ENCODE measurements at places on chromosomes 7 and 10. TPM values are rescaled to one million over a fixed set of nuclear protein-coding genes. Genes with fewer than 3 reads are reported as not detected.

DNA sequence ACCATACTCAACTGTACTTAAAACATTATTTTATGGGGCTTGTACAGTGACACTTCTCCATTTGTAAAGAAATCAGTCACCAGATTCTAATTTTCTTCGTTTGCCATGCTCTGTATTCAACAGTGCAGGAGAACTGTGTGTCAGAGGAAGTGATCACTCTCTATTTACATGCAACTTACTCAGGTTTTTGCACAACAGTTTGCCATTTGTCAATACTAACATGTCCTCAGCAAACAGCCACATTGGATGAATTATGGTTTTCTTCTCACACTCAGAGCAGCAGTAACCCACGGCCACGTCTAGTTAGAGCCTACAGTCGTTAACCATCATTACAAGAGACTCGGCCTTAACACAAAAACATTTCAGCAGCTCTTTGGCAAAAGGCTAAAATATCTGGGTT is 69.2 kb upstream of the SP4 start:
- DNase-seq, result no peak

DNA sequence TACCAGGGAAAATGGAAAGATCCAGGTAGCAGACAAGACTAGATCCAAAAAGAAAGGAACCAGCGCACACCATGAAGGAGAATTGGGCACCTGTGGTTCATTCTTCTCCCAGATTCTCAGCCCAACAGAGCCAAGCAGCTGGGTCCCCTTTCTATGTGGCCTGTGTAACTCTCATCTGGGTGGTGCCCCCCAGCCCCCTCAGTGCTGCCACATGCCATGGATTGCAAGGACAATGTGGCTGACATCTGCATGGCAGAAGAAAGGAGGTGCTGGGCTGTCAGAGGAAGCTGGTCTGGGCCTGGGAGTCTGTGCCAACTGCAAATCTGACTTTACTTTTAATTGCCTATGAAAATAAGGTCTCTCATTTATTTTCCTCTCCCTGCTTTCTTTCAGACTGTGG is 21.4 kb downstream of the PRSS2 start:
- no peak for DNase-seq

SORBS1 gene
- total RNA-seq, result 29.4 TPM

HGF gene
- 0.49 TPM for total RNA-seq

GRCh38 chr7:30678805-30679204 is 3.5 kb downstream of the CRHR2 start:
- no peak for DNase-seq

DNA sequence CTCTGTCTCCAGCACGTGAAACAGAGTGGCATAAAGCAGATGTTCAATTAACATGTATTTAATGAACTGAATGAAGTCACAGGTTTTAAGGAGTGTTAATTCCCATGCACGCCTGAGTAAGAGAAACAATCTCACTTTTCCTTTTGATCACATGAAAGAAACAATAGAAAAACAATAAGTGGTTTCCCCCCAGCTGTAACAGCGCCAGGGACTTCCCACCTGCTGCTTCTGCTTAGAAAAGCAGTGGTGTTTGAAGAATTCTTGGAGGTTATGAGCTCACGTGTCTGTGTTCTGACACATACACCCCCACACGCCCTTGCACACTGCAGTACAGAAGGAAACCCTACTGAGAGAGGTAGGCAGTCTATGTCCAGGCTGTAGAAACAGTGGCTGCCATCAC is 51.3 kb upstream of the FRMD4A start:
- DNase-seq, result no peak

- DNase-seq, result no peak
Observed at GRCh38 chr7:6642861-6643640, 5.9 kb downstream of the ZNF316 start.

DOCK4 gene
- 10.8 TPM for total RNA-seq

ANKRD7 gene
- 1.0 TPM for total RNA-seq

DNA sequence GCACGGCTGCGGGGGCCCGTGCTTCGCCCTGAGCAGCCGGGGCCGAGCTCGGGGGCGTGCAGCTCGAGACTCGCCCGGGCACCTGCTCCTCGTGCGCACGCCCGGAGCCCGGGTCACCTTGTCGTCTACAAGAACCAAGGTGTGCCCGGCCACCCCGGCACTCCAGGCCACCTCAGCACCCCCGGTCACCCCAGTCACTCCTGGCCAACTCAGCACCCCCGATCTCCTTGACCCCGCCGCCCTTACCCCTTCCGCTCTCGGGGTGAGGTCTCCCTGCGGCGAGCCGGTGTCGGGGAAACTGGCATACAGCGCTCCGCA is 268 bp upstream of the IGFBP3 start:
- no peak for DNase-seq

DNA sequence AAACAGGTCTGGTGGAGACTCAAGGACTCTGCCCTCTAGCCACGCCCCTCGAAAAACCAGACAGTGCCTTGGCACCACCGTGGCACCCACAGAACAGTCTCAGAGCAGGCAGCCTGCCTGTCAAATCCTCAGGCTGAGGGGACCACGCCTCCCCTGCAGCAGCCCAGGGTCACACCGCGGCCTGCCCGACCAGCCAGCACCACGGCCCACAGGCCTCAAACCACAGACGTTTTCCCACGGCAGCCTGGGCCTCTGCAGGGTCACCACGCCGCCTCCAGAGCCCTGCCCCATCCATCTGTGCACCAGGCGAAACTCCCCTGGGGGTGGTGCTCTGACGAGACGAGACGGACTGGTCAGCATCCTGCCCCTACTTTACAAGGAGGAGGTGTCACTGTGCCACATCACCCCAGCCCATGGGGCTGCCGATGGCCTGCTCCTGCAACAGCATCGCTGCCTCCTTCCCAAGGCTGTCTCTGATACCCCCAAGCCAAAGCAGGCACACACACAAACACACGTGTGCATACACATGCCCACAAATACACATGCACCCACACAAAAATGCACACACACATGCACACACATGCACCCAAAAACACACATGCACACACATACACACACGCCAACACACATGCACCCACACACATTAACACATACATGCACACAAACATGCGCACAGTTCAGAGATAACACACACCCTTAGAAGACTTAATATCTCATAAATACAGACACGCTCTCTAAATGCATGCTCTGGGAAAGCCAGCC is 24.6 kb downstream of the PAPOLB start:
- no peak for DNase-seq

- no peak for DNase-seq
Observed at GRCh38 chr7:155153676-155154075, 83.6 kb downstream of the HTR5A start.

DNA sequence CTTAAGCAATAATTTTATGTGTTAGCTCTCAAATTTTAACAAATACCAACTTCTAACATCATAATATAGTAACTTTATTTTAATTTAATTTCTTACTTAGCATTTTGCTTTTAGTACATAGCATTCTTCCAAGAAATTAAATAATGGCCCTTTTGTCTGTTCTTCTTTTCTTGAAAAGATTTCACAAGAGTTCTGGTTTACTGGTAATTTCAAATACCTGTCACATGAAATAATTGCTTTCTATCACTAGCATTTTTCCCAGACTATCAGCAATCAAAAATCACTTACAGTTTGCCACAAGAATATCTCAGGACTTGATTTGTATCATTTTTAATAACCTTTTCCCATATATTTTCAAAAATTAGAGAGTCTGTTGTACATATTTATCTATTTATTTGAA is 193.0 kb downstream of the CACNA2D1 start:
- no peak for DNase-seq

IFIT1B gene
- not detected for total RNA-seq

DNA sequence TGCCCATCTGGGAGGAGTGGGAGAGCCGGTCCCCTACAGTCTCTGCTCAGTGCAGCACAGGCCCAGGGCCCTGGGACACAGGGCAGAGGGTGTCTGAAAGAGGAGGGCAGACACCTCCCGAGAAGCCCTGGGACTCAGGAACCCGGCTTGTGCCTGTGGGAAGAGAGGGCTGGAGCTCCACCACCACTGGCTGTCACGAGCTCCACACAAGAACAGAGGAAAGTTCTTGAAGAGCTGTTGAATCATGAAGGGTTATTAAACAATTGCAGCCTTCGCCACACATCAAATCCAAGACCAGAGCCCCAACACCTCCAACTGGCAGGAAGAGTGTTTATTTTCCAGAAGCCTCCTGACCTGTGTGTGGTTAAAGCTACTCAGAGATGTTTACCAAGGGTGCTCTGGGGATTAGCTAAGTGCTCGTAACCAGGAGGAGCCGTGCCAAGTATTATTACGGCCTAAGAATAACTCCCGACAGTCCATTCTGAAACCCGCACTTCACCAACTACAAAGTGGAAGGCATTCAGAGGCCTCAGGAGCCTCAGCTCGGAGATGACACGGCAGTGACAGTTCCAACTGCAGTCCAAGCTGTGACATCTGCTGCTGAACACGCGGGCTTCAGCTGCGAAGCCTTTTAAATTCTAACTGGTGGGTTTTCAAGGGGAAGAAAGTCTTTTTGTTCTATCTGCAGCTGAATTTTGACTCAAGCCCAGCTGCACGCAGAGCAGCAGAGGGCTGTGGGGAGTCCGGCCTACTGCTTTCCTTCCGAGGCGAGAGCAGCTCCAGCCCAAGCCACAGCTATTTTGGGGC is 75.1 kb downstream of the MAD1L1 start:
- peak; percentile 32 for DNase-seq

- no peak for DNase-seq
Observed at GRCh38 chr10:44261296-44261695, 123.6 kb downstream of the CXCL12 start.

HOXA5 gene
- total RNA-seq, result 3.9 TPM

Data from Panc1 (cell line).